ENCODE measurements at places on chromosomes 12 and 14.

- DNase-seq: peak; percentile 37
Observed at GRCh38 chr14:104477666-104478380, 101.7 kb upstream of the C14orf180 start.

- DNase-seq: no peak
Observed at GRCh38 chr14:102496958-102497744, 12.4 kb downstream of the ANKRD9 start.

DNA sequence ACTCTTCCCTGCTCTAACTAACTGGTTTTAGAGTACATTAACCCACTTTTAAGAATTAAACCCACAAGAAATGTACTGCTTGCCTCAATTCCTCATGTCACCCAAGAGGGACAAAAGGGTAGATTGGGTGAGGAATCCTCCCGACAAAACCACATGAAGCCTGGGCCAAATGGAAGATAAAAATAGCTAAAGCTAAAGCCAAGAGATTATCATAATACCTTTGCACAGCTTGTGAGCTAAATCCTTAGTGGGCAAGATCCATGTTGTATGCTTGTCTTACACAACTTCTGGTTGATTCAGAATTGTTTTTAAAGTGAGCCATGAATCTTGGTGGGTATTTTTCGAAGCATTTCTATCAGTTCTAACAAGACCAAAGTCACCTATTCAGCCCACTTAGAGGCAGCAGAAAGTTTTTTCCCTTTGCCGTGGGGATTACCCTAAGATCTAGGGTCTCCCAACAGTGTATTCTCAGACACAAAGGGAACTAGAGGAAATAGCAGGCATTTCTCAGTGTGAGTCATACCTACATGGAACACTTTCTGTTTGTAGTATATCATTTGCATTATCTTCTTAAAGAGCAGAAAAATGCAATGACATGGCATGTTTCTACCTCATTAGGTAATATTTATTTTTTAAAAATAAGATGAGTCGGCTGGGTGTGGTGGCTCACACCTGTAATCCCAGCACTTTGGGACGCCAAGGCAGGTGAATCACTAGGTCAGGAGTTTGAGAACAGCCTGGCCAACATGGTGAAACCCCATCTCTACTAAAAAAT, 616.6 kb downstream of the KCNH5 start:
- DNase-seq: no peak

DNA sequence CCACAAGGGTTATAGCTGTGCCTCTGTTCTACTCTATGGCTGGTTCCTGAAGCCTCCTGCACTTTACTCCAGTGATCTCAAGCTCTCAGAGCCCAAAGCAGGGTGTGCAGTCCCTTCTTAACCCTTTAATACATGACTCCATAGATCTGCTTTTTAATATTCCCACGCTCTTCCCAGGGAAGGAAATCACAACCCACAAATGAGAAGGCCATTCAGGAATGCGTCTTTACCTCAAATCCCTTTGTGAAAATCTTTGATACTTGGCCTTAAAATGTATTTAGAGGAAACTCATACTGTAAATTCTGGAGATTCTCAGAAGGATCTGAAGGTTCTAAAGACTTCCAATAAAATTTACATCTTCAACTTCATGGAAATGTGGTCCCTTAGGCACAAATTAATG, 17.0 kb downstream of the NID2 start:
- no peak for DNase-seq

Data from renal cortex interstitium (tissue), 15 donors.